ENCODE measurements at places on chromosomes 3 and 15.

- no peak for DNase-seq
Observed at GRCh38 chr3:196629228-196629627, 10.3 kb upstream of the NRROS start.

DNA sequence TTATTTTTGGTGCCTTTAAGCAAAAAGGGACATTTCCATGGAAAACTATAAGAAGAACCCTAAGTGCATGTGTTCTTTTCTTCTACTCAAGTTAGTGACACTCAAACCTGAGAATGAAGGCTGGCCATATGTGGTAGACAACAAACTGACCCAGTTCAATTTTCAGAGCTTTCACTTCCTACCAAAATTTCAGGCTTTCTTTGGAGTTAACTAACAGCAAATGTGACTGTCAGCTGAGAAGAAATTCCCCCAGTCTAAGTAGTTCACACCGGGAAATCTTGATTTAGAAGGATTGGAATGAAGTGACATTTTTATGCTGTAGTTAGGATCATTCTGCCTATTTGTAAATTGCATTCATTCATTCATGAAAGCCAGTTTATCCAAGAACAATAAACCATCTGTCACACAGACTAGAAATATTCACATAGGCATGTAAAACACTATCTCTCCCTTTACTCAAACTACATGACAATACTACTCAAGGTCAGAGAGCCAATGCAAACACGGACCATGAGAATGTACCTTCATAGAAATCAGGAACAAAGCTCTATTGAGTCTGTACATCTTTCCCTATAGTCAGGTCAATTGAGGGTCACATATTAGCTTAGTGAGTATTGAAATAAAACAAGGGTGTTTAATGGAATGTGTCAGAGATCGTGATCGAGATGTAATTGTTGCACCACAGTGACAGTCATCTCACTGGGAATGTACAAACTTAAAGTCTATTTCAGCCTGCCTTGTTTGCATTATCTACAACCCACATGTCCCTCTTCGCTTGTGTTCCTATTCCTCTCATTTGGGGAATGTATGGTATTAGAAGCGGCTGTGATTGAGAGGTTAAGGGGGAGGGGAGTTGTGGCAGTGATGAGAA, 113.8 kb upstream of the TGFBR2 start:
- DNase-seq: no peak

DNA sequence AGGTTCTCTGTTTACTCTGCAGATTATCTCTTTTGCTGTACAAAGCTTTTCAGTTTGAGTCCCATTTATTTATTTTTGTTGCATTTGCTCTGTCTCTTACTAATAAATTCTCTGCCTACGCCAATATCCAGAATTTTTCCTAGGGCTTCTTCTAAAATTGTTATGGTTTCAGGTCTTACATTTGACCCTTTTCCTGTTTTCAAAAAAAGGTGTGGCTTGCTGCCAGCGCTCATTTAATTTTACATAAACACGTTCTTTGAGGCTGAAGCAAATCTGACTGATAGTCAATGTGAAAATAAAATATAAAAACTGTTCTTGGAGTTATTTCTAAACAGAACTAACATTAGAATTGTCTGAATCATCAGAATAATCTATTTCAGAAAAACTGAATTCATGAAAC, 32.1 kb downstream of the DCBLD2 start:
- no peak for DNase-seq

DNA sequence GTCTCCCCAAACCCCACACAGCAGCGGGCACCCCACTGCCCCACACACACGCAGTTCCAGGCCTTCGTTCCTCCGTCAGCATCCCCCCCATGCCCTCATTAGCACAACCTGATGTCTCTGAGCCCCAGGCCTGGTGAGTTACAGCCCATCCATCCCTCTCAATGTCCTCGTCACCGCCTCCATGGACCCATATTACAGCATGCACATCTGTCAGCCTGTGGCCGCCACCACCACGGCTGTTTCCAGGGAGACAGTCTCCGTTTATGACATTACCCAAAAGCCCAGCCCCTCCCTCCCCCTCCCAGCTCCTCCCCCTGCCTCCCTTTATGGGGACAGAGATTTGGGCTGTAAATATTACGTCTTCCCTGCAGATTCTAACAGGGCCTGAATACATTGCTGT, 143.1 kb upstream of the LINGO1 start:
- DNase-seq: no peak

GRCh38 chr3:13519006-13519791, 29.7 kb upstream of the FBLN2 start:
- no peak for DNase-seq

DNA sequence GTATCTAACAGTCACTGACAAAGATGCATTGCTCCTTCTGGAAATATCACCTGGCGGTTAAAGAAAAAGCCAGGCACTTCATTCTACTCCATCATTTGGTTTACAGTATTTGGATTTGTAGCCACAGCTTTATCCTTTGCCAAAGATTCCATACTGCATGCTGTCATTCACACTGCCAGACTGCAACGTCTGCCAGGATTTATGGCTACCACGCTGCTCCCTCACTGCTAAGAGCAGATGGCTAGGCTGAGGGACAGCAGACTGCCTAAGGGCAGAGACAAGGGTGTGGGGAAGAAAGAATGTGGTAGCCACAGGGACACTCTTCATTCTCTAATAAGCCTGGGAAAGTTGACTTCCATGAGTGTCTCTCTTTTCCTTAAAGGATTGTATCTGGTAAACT, 1047.0 kb downstream of the TUSC7 start:
- no peak for DNase-seq

- DNase-seq: no peak
Observed at GRCh38 chr3:195221015-195221853, 49.7 kb downstream of the XXYLT1 start.

DNA sequence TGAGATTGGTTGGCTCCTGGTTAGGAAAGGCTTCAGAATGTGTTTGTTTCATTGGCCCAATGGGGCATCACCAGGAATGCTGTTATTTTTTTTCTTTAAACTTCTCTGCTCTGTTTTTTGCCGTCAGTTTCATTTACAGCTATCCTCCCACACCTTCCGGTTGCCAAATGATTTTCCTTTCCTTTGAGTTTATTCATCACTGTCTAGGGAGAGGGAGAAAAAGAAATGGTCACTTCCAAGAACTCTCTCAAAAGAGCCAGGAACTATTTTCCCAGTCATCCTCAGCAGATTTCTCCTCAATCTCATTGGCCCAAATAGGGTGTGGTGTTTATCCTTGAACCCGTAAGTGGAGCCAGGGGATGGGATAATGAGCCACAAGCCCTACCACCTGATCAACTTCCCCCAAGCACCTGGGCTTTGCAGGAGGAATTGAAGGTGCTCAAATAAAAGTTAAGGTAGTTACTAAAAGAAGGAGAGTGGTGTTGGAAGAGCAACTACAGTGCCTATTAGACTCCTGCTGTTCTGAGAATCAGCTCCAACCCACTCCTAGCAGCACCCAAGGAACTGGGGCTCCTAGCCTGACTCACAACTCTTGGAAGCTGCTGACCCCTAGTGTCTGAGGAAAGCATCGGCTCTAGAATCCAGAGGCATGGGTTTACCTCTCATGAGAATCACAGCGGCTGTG, 183.8 kb upstream of the IL12A start:
- peak; percentile 84 for DNase-seq

DNA sequence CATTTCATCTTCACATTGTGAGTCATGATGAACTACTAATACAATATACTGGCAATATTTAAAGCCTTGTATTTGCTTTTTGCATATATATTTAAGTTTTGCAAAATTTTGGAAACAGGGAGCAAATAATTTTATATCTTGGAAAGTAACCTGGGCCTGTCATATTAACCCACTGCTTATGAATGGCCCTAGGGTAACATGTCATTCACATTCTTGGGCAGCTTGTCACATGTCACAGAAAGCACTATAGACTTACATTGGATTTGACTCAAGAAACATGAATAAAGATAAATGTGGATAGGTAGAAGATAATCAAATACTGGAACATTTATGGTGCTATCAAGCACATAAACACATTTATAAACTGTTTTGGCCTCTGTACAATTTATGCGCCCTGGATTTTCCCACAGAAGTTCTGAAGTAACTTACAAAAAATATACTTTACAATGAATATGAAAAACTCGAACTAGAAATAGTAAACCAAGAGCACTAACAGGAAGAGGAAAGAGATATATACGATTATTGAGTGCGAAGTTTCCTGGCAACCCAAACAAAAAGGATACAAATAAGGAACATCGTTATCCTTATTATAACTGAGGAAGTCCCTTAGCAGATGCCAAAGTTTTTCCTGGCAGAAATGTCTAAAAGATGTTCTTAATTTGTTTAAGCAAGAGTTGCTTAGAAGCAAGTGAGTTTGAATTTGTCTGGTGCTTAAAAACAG, 257.2 kb downstream of the RBMS3 start:
- DNase-seq: no peak

DNA sequence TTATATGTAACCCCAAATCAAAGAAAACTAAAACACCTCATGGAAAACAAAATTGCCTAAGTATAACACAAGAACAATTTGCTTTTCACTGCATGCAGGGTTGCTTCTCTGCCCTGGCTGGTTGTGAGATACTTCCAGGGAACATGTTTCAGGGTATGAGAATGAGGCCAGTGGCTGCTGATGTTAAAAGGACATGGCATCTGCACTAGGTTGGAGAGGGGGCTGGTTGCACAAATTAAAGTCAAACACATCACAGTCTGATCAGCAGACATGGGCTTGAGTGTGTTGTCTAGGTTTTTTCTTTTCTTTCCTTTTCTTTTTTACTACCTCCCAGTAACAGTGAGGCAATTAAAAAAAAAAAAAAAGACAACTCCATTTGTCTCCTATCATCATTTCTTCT, 374.9 kb downstream of the MCTP2 start:
- no peak for DNase-seq

DNA sequence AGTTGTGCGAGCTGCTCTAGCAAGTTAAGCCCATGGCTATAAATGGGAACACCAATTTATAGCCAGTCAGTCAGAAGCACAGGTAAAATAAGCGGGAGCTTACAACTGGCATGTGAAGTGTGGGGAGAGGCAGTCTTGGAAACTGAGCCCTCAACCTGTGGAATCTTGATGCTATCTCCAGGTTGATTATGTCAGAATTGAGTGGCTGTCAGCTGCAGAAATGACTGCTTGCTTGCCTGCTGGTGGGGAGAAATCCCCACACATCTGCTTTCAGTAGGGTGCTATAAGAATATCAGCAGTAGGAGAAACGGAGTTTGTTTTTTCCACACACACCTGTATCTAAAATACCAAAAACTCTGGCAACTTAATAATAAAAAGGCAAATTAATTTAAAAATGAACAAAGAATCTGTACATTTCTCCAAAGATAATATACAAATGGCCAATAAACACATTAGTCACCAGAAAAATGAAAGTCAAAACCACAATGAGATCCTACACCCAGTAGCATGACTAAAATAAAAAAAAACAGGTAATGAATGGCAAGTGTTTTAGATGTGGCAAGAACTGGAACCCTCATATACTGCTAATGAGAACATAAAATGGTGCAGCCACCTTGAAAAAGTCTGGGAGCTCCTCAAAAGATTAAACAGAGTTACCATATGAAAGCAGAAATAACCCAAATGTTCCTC, 26.0 kb upstream of the MAP4 start:
- no peak for DNase-seq

GRCh38 chr15:63763476-63764123, 70.1 kb downstream of the HERC1 start:
- no peak for DNase-seq

DNA sequence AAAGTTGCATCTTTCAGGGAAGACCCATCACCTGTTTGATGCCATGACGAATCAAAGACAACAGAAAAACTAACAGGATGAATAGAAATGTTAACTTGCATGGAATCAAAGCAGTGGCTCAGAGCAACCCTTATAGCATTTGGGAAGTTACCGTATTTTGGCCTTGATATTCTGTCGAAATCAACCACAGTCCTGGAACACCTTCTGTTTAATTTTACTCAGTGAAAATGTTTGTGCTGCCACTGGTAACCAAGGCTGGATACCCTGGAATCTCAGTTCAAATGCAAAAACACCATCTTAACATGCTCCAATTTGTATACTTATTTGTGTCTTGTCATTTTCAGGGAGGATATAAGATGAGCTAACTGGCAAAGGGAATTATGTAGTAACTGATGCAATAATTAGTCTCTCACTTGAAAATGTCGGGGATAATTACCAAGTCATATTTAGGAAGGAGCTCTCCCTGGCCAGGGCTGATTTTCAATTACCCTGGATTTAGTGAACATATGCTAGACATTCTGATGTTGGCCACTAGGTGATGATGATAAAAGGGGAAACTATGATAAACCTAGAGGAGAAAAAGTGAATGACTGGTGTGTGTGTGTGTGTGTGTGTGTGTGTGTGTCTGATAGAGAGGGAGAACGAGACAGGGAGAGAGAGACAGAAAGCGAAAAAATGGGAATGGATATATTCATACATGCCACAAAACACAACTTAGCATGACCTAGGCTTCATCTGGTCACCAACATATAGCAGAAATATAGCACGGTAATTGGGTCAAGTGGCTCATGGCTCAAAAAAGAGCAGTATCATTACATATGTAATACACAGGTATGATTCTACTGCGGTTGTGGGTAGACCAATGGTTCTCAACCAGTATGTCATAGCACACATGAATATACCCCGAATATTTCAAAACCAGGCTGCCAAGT, 19.0 kb upstream of the PRICKLE2 start:
- peak; percentile 32 for DNase-seq

GRCh38 chr3:43399034-43399433, 112.7 kb downstream of the SNRK start:
- no peak for DNase-seq

DNA sequence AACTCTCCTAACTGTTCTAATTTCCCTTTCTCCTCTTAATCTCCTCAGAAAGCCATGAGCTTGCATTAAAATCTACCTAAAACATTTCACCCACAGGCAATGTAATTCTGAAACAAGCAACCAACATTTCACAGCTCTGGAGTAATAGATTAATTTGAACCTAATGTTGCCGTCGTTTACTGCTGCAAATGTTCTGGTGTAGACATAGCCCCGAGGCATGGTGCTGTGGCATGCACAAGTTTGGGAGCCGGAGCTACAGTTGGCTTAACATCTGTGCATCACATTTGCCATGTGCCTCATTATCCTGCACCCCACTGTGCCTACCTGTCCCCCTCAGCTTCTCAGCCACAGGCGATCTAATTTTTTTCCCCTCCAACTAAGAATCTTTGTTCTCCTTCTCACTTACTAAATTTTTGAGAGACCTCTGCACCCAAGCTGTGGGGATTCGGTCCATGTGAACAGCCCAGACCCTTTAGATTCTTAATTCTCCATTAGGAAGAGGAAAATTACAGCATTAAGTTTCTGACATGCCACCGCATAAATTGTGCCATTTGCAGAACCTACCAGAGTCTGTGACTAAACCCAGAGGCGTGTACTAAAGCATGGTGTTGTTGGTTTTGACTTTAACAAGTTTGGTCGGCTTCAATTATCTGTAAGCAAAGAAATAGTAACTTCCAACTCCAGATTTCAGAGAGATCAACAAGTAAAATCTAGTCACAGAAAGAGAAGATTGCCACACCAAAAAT, 419.2 kb downstream of the MECOM start:
- DNase-seq: no peak
